ENCODE measurements at places on chromosomes 3 and 15.

- no peak for DNase-seq
These were observed 15.1 kb downstream of the PLSCR5 start for GRCh38 chr3:146589899-146590508.

DNA sequence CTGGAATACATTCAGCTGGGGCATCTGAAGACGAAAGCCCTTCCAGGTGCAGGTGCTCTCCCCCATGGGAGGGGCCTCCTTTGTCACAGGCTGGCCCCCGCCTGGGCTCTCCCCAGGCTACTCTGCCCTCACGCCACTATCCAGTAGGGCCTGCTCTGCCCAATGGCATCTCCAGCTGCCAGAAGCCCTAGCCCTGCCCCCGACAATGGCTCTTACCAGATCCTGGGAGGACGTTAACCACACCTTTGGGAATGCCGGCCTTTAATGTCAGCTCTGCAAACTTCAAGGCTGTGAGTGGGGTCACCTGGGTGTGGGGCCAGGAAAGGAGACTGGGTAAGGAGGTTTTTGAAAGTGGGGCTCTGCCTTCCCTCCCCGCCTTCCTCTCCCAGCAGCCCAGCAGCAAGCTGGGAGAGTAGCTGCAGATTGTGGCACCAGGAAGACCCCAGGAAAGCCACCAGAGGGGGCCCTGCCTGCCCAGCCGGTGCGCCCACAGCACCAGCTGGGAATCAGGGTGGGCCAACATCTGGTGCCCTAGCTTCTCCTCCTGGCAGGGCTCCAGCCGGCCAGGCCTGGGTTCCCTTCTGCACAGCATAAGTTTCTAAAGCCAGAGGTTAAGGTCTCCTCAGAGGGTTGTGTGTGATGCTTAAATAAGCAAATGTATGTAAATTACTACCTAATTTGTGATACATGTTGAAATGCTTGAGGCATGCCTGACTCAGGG, 40.4 kb upstream of the SLC41A3 start:
- no peak for DNase-seq

GRCh38 chr3:15796771-15797641, 773 bp downstream of the ANKRD28 start:
- DNase-seq: no peak

GRCh38 chr3:6260551-6261191, 600.2 kb upstream of the GRM7 start:
- no peak for DNase-seq

DNA sequence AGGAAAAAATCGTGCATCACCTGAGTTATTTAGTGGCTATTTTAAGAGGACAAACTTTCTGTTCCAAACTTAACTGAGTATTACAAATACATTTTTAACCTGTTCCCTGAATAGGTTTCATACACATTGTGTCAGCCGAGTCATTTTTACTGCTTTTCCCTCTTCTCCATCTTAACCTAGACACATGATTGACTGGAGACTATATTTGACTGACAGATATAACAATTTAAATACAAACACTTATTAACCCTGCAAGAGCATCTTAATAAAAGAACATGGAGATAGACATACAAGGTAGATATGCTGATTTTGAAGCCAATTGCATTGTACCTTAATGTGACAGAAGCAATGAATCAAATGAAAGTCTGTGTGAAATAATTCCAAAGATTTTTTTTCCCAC, 810.5 kb upstream of the ARPP21 start:
- DNase-seq: no peak

DNA sequence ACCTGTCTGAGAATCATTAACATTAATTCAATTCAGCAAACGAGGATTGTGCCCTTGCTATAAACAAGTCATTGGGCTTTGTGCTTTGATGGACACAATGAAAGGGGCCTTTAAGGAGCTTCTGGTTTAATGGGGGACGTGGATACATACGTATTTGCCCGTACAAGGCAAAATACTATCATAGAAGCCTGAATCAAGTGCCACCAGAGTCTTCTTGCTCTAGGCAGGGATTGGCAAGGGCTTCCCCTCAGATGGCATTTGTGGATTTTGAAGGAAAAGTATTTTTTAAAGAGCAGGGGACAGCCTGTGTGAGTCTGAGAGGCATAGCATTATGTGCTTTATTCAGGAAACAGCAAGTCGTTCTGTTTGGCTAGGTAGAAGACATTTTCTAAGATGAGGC, 83.7 kb upstream of the NEDD4 start:
- DNase-seq: no peak

DNA sequence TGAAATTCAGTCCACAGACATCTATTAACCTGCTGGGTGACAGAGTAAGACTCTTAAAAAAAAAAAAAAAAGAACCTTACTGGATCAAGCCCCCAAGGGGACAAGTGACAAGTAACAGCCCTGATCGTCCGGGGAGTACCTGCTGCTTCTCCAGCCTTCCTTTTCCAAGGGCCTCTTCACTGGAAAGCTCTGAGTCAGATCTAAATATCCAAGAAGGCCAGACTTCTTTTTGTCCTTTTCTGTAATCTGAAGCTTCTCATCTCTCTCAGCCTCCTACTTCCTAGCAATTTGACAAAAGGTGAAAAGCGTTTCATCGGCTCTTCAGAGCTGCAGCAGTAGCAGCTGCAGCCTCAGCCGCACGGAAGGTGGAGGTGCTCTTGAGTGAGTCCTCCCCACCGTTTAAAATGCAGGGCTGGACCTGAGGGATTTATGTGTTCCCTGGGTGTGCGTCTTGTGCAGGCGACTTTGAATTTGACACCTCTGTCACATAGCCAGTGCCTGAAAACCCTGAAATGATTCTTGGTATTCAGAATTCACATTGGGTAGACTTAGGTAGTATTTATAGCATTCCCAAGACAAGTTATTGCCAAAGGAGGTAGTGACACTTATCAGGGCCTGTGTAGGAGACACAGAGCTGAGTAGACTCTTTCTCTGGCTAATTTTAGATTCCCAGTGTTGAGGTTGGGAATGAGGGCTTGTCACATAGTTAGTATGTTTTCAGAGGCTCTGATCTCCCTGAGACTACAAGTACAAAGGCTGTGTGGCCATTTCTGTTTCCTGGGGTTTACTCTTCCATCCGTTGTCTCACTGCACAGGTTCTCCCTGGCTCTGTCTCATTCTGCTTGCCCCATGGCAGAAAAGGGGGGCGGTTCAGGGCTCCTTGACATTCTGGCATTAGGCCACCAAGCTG, 291.2 kb upstream of the C2CD4B start:
- no peak for DNase-seq

GRCh38 chr3:24829011-24829581, 334.4 kb upstream of the THRB start:
- DNase-seq: no peak

GRCh38 chr3:188756241-188756640, 415.5 kb upstream of the TPRG1 start:
- no peak for DNase-seq

DNA sequence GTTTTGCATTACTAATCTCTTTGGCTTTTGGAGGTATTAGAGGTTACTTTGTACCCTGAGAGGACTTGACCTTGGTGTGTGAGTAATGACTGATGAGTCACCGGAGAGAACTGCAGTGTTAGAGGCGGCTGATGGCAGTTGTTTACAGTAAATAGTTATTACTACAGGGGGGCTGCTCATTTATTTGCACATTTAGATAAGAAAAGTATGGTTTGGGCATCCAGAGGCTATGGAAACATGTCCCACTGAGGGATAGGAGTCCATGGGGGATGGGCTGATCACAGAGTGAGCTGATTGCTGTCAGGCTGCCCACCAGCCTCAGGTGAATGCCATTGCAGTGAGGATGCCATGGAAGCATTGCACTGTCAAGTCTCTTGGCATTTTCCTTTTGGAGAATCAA, 17.3 kb upstream of the STAC start:
- no peak for DNase-seq

- no peak for DNase-seq
These were observed 97.3 kb downstream of the TOP2B start for GRCh38 chr3:25567388-25567787.

GRCh38 chr3:195001961-195002861, 268.7 kb downstream of the XXYLT1 start:
- peak; percentile 60 for DNase-seq

GRCh38 chr15:39198044-39199000, 382.6 kb upstream of the THBS1 start:
- DNase-seq: no peak

DNA sequence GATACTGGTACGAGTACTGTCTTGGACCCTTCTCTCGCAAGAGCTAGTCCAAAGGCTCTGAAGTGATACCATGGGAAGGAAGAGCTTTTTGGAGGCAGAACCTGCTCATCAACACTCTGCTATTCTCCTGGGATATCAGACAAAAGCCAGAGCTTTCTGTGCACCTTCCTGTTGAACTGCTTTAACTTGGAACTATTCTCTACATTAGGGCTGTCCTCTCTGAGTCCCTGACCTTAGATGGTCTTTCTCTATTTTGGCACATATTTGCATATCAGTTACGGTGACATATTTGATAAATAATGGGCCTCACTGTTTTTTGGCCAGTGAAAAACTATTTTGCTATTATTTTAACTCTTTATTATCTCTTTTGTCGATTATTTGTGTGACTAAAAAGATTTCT, 146.9 kb downstream of the TIGIT start:
- no peak for DNase-seq

GRCh38 chr15:66405615-66406014, 18.9 kb downstream of the MAP2K1 start:
- DNase-seq: no peak

- DNase-seq: no peak
These were observed 27.3 kb upstream of the SMAD6 start for GRCh38 chr15:66674756-66675155.

DNA sequence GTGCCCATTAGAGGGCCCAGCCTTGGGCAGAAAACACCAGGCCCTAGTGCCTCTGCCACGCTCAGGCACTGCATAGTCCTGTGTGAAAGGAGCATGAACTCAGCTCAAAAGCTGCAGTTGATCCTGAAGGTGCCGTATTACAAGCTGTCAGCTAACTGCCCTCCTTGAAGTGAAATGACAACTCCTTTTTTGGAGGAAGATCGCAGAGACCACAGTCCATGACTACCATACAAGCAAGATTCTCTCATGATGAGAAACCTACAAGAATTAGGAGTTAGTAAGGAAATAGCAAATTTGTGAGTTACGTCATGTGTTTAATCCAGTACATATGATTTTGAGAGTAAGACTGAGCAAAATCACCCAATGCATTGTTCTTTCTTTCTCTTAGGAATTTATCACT, 513.9 kb upstream of the NR2F2 start:
- DNase-seq: no peak

GRCh38 chr3:168251371-168251770, 155.6 kb upstream of the GOLIM4 start:
- no peak for DNase-seq

GRCh38 chr3:150483226-150483625, 63.1 kb downstream of the SERP1 start:
- no peak for DNase-seq

- no peak for DNase-seq
These were observed 313.9 kb upstream of the CTNNB1 start for GRCh38 chr3:40885430-40885829.

- peak; percentile 46 for DNase-seq
These were observed 49.6 kb downstream of the MAP6D1 start for GRCh38 chr3:183775781-183776180.

GRCh38 chr3:149339931-149340309, 6.5 kb upstream of the TM4SF18 start:
- DNase-seq: no peak

DNA sequence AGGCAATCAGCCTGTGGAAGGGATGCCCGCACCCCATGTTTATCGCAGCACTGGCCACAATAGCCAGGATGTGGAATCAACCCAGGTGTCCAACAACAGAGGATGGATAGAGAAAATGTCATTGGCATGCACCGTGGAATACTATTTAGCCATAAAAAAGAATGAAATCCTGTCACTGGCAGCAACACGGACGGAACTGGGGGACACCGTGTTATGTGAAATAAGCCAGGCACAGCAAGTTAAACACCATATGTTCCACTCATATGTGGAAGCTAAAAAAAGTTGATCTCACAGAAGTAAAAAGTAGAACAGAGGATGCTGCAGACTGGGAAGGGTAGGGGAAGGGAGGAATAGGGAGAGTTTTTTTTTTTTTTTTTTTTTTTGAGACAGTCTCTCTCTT, 15.6 kb downstream of the MELTF start:
- no peak for DNase-seq

DNA sequence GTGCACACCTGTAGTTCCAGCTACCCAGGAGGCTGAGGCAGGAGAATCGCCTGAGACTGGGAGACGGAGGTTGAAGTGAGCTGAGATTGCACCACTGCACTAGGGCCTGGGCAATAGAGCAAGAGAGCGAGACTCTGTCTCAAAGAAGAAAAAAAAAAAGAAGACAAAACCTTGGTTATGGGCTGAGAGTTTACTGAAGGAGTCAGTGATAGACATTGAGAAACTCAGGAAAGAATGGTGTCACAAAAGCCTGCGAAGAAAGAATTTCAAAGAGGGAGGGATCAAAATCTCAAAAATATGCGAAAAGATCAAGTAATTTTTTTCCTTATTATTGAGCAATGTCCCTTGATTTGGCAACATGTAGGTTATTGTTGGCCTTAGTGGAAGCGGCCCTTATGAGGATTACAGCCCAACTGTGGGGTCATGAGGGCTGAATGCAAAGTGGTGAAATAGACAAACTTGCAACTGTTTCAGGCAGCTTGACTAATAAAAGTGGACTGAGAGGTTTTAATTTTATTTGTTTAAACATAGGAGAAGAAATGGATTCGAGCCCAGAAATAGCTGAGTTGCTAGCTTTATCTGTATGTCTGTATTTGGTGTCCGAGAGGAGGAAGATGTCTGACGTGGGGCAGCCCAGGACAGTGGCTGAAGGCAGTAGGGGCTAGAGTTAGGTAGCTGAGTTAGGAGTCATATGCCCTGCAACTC, 18.8 kb upstream of the CELF6 start:
- DNase-seq: no peak

DNA sequence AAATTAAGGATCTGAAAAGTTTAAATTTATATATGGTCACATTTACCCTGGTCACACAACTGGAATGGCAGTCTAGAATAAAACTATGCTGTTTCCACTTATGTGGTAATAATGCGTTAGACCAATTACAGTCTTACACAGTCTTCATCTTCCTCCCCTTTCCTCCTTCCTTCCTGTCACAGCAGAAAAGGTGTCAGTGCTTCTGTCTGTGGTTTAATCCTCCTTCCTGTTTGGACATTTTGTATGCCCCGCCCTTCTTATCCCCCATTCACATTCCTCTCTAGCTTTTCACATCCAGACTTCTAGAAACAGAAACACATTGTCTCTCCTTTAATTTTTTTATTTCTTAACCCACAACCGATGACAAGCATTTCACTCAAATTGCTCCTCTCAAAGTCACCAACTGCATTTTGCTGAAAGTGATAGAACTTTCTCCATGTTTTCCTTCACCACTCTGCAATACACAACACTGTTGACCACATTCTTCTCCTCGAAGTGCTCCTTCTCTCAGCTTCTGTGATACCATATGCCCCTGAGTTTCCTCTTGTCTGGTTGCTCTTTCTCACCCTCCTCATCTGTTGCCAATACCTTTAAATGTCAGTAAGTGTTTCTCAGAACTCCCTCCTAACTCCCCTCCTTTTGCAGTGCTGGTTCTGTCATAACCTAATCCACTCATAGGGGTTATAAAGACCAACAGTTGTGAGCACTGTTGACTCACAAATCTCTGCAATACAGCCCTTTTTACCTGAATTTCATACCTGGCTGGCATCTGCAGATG, 271.6 kb downstream of the UBE2E2 start:
- DNase-seq: peak; percentile 48

- DNase-seq: no peak
These were observed 212.6 kb upstream of the PLSCR5 start for GRCh38 chr3:146817704-146818103.

GRCh38 chr15:38829086-38829485, 264.5 kb upstream of the RASGRP1 start:
- no peak for DNase-seq

Measured in GF-D8 (cell line).